Hepatic stellate cell (primary cell): ENCODE measurements at places on chromosomes 6 and 20.
A peak's percentile ranks its signal among the peaks of the same experiment; 100 is the strongest.

DNA sequence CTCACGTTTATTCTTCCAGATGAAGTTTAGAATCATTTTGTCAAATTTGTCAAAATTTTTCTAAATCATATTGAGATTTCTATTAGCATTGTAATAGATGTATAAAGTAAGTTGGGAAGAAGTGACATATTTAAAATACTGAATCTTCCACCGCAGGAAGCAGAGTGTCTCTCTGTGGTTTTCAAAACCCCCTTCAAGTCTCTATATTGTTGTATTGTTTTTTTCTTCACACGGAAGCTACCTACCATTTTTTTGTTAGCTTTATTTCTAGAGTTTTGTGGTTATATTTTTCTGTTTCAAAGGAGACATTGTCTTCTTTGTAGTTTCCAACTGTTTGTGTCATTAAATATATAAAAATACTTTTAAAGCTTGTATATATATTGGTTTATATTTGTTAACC, 188.6 kb downstream of the ZDHHC14 start:
- no peak for DNase-seq

- DNase-seq, result no peak
Observed at GRCh38 chr6:117264369-117264691, 1.0 kb upstream of the VGLL2 start.

DNA sequence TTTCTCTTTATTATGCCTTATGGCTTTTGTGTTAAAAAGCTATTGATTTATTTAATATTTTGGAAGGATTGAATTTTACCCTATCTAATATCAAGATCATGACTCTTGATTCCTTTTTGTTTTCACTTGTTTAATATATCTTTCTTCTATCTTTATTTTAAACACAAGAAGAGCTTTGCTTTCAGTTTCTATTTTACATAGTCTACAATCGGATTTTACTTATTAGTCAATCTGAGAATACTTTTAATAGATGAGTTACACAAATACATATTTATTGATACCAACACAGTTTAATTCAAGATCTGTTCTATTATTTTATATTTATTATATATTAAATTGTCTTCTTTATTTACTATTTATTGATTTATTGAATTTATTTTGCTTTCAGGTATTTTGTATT, 218.8 kb downstream of the ESR1 start:
- no peak for DNase-seq

GRCh38 chr20:13221313-13221672, 219 bp downstream of the ISM1 start:
- DNase-seq, result no peak

- peak; percentile 54 for DNase-seq
Observed at GRCh38 chr20:62066339-62066982, 780 bp upstream of the TAF4 start.

DNA sequence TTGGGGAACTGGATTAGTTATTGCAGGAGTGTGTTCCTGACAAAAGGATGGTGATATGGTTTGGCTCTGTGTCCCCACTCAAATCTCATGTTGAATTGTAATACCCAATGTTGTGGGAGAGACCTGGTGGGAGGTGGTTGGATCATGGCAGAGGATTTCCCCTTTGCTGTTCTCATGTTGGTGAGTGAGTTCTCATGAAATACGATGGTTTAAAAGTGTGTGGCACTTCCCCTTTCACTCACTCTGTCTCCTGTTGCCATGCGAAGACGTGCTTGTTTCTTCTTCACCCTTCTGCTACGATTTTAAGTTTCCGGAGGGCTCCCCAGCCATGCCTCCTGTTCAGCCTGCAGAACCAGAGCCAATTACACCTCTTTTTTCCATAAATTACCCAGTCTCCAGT, 16.2 kb upstream of the TREM1 start:
- no peak for DNase-seq

- DNase-seq, result no peak
Observed at GRCh38 chr20:3106658-3107463, 22.3 kb upstream of the AVP start.

DNA sequence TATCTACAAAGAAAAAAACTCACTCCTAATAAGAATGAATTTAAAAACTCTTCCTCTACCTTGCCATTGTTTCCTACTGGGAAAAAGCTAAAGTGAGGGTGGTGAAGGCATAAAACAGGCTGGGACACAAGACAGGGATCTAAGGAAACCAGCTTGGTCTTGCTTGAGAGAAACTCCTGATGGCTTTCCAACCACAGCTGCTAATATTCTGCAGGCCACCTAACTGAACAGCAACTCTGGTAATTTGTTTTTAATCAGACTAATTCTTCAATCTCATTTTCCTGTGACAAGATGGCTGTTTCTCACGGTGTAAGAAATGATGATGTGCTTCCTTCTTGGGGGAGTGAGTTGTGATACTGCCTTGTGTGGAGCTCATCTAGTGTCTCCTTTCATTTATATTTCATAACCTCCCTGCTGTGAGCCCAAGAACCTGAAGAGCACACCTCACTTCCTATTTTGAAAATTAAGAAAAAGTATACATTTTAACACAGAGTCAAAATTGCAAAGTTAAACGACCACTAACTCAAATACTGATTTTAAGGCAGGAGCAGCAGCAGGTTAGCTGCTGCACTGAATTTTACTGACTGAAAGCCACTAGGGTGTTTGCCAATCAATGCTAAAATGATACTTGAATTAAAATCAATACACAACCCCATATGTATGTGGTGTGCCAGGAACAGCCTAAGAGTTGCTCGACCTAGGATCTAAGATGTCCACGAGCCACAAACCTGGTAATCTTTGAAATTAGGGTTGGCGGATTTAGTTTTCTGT, 58.0 kb downstream of the BACH2 start:
- DNase-seq, result no peak

- no peak for DNase-seq
Observed at GRCh38 chr6:166460473-166461437, 78.0 kb upstream of the MPC1 start.

DNA sequence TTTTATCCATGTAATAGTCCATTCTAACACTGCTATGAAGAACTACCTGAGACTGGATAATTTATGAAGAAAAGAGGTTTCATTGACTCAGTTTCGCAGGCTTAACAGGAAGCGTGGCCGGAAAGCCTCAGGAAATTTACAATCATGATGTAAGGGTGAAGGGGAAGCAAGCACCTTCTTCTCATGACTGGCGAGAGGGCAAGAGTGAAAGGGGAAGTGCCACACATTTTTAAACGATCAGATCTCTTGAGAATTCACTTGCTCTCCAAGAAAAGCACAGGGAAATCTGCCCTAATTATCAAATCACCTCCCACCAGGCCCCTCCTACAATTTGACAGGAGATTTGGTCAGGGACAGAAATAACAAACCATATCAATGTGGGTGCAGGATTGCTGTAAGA, 859.7 kb downstream of the EPHA7 start:
- DNase-seq, result no peak

DNA sequence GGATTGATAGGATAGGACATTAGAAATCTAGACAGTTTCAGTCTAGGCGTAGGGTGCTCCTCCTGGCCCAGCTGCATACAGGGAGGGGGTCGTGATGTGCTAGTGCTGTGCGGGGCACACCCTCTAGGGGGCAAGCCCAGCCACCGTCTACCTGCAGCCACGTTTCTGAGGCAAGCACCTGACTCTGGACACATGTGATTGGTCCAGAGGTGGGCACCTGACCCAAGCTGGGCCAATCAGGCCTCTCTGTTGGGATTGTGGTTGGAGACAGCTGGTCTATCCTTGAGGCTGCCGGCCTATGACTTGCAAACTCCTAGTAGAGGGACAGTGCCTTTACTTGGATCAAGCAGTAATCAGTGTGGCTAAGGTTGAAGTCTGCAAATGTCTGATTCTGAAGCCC, 317.1 kb downstream of the BMP7 start:
- no peak for DNase-seq

GRCh38 chr6:16929809-16930208, 168.5 kb upstream of the ATXN1 start:
- DNase-seq, result peak; percentile 56

DNA sequence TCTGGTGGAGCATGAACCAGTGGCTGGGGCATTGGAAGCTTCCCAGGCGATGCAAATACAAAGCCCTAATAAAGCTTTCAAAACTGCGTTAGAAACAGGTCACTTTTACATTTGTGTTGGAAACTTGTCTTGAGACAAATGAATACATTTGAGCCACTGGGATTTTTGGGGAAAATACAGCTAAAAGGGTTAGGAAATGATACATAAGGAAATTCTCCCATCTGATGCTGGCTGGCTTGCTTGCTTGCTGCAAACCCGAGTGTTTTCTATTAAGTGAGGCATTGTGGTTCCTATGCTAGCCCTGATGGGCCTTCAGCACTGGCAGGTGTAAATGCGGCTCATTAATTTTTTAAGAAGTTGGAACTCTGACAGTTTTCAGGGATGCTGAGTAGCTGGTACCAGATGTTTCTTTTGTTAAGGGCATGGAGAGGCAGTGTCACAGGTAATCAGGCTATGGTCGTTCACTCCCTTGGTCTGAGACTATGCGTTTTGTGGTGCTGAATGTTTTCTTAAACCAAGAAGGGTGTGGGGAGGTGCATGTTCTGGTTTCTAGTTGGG, 35.2 kb downstream of the RREB1 start:
- DNase-seq, result no peak

DNA sequence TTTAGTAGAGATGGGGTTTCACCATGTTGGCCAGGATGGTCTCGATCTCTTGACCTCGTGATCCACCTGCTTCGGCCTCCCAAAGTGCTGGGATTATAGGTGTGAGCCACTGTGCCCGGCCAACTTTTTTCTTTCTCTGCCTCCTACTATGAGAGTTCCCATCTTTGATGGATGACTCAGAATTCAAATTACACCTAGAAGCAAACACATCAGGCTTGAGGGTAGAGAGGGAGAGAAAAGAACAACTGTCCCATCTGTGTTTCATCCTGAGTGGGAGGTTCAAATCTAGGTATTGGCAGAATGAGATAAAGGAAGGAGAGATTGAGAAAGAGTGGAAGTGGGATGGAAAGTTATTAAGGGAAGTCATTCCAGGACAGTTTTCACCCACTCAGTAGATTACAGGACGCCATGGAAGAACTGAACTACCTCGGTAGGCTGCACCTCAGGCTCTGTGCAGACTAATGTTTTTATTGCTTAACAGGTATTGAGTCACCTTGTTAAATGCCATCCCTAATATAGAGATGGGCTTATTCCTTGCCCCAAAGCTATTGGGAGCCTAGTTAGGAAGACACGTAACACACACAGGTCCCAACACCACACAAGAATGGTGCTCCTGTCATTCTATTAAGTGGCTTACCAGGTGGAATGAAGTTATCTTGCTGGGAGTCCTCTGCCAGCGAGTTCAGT, 275.7 kb downstream of the SOX4 start:
- no peak for DNase-seq

GRCh38 chr20:20492521-20493332, 124.8 kb downstream of the INSM1 start:
- DNase-seq, result no peak

GRCh38 chr20:47220161-47220582, 136.3 kb downstream of the ZMYND8 start:
- DNase-seq, result peak; percentile 41

GRCh38 chr20:4951299-4951698, 50.0 kb downstream of the SLC23A2 start:
- DNase-seq, result peak; percentile 37

- no peak for DNase-seq
Observed at GRCh38 chr6:43311666-43312065, 3.0 kb upstream of the CRIP3 start.

DNA sequence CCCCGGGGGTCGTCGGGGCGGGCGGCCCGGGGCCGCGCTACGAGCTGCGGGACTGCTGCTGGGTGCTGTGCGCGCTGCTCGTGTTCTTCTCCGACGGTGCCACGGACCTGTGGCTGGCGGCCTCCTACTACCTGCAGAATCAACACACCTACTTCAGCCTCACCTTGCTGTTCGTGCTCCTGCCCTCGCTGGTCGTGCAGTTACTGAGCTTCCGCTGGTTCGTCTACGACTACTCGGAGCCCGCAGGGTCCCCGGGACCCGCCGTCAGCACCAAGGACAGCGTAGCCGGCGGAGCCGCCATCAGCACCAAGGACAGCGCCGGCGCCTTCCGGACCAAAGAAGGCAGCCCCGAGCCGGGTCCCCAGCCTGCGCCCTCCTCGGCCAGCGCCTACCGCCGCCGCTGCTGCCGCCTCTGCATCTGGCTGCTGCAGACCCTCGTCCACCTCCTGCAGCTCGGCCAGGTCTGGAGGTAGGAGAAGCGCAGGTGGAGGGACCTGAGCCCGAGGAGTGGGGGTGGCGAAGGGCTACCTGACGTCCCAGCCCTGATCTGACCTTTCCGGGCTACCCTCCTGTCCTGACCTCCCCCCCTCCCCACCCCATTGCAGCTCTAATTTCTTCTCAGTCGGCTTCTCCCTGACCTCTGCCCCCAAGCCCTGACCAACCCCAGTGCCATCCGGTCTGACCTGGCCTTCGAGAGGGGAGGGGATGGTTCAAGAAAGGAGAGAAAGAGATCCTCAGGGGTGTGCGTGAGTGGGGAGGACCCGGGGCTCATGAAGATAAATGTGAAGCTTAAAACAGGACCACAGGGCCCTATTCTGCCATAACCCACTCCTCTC, 558 bp downstream of the XKR7 start:
- DNase-seq, result peak; percentile 80

GRCh38 chr6:44058617-44059358, 68.5 kb downstream of the MRPL14 start:
- peak; percentile 95 for DNase-seq

DNA sequence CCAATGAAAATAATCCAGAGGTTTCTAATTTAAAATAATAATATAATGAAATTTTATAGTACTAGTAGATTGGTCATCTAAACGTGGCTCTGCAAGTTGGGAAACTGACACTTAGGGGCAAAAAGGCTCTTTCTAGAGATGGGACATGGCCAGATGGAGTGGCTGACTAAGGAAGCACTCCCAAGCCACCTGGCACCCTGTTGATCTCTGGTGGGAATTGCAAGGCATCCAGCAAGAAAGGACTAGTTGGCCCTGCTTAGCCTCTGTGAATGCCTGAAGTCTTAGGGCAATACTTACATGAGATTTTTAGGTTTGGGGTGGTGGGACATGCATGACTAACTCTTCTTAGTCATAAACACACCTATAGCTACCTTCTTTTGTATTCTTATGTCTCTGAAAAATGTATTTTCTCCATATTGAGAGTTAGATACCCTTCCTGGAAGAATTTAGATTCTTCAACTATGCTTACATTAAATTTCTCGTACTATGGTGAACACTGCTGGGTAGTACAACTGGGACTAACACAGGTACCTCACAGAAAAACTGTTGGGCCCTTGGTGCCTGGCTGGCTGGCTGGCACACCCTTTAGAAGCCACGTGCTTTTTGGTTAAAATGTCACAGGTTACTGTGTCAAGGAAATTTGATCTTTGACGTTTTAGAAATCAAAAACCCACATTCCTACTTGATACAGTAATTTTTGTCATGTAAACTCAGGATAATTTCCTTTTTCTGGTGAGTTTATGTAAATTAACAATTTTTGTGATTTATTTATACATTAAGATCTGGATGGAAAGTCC, 25.0 kb upstream of the SH3BGRL2 start:
- no peak for DNase-seq

DNA sequence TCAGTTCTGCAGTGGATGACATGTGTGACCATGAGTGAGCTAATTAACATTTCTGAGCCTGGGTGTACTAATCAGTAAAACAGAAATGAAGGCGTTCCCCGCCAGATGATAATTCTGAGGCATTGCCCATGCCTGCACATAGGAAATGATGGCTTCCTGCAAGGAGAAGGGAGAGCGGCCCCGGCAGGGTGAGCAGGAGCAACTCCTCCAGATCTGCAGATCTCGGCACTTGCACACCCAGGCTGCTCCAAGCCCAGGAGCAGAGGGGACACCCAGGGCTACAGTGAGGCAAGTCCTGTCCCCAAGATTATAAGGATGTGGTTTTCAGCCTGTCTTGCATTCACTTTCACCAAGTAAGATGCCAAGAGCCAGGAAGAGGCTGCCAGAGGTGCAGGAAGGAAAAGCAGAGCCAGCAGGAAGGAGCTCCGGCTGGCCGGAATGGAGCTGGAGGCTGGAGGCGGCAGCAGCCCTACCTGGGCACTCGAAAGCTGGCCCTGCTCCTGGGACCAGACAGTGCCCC, 177.5 kb upstream of the CST7 start:
- DNase-seq, result no peak
